ENCODE measurements at places on chromosomes 2 and 18.
A peak's percentile ranks its signal among the peaks of the same experiment; 100 is the strongest.

DNA sequence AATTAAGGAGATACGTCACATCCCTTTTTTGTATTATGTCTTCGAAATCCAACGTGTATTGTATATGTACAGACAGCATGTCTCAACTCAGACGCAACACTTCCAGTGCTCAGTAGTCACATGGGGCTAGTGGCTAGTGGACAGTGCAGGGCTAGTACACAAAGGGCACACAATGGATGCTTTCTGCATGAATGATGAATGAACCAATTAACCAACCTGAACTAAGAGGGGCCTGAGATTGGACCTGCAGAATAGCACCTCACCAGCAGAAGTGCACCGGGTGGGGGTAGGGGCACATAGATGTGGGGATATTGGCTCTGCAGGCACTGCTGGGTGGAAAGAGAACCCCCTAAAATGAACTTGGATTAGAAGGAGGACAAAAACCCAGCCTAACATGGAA lies 20.7 kb downstream of the ST8SIA5 start:
- no peak for DNase-seq

GRCh38 chr2:73175663-73176204 lies 26.6 kb upstream of the NOTO start:
- peak; percentile 50 for DNase-seq

GRCh38 chr2:236120141-236120601 lies 48.0 kb downstream of the GBX2 start:
- DNase-seq: no peak

DNA sequence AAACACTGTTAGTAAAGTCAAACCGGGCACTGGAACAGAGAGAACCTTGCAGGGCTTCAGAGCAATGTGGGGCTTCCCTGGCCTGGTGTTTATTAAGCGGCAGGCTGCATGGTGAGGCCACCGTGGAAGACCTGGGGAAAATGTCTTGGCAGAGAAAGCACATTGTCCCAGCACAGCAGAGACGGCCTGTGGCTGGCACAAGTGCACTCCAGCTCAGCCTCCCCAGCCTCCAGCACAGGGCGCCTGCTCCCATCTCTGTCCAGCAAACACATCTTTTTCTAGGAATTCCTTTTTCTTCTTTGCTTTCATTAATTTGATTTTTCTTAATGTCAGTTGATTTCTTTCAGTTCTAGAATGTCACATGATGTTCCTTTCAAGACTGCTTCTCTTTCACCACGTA lies 138.2 kb upstream of the NFATC1 start:
- DNase-seq: no peak

DNA sequence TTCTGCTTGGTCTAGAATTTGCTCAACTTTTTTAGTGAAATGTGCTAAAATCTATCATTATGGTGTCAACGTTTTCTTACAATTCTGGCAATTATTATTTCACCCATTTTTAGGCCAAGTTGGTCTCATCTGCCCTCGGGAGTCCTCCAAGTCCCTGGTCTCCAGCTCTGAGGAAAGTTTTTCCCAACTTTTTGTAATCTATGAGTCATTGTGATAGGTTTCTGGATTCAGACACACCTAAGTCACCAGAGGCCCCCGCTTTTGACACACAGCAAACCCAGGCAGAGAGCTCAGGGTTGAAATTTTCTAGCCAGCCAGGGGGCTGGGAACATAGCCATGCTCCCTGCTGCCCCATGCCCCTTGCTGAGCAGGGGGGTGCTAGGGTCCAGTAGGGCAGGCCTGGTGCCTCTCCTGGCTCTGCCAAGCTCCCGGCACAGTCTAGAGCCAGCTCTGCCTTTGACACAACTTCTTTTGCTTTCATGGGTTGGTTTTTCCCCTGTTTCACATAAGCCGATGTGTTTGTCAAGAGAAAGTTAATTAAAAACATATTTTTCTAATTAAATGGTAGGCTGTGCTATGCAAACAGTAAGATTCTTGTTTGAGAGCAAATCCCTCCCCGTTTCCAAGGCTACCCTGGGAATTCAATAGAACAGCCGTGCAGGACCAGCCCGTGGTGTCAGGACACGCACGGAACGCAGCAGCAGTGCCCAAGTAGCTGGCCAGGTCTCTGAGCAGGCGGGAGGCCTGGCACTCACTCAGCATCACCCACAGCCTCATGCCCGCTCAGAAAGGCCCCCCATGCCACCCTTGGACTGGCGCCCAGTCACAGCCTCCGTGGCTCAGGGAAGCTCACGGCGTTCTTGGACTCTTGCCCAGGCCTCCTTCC lies 25.5 kb upstream of the SNED1 start:
- no peak for DNase-seq

- no peak for DNase-seq
Measured at GRCh38 chr2:27209621-27210401, 2.0 kb upstream of the ATRAID start.

- DNase-seq: no peak
Measured at GRCh38 chr2:12244070-12244469, 472.7 kb upstream of the TRIB2 start.

DNA sequence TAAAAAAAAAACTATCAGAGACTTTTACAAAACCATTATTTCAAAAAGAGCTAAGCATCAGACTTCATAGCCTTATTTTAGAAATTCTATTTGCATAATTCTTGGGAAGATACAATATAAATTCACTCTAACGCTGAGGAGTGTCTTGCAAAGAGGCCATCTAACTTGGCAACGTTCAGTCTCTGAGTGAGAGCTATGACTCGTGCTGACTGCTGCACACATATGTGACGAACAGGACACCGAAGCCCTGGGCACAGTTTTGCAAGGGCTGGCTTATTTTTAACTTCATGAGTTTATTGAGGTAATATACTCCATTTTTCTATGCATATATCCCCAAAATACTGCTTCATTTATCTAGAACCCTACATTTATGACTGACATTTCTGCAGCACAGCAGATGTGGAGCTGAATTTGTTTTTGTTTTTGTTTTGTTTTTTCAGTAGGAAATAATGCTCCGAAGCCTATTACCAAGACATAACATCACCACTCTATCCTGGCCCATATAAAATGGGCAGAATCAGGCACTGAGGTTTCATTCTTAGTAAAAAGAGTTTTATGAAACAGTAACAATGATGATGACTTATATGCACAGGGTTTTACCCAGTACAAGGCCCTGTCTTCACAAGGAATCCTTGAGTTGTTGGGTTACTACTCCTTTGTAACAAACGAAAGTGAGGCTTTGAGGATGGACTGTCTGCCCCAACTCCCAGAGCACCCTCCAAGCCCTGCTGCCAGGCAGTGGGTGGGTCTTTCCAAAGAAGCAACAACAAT lies 68.3 kb downstream of the CRACDL start:
- DNase-seq: no peak

DNA sequence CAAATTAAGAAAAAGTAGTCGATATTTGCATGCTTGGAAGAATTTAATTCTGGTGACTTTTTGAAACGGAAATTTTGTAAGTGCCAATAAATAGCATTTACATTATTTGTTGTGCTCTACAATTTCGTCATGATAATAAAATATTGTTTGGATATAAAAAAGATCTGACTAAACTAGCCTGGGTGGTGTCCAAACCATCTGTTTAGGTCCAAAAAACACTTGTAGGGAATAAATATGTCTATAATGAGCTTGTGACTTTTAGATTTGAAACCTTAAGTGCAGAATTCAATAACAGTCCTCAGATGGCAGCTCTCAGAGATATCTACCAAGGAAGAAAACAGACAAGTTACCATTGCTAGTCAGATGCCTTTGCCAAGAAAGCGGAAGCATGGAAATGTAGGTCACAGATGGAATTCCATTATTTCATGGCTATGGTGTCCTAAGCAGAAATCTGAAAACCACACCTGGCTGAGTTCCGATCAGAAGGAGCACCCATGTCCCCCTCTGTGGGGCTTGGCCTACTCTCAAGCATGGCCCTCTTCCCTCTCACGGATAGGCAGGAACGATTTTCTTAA lies 731.1 kb downstream of the RNF144A start:
- DNase-seq: no peak

DNA sequence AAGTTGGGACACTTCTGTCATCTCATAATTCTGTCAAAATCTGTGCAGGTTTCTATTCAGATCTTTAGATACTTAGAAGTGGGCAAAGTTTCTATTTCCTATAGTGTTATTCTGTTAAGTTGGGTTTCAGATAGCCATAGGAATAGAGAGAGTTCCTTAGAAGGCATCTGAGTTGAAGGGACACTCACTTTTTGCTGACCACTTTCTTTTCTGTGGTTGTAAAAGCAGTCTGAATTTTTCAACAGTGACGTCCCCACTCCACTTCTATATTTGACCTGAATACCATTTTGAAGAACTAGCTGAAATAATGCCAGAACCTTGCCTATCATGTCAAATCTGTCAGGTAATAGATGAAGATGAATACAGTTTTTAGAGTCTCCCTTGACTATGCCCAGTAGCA lies 267.3 kb downstream of the SPAG16 start:
- DNase-seq: no peak

- no peak for DNase-seq
Measured at GRCh38 chr2:102256276-102256675, 55.1 kb upstream of the IL1RL1 start.

DNA sequence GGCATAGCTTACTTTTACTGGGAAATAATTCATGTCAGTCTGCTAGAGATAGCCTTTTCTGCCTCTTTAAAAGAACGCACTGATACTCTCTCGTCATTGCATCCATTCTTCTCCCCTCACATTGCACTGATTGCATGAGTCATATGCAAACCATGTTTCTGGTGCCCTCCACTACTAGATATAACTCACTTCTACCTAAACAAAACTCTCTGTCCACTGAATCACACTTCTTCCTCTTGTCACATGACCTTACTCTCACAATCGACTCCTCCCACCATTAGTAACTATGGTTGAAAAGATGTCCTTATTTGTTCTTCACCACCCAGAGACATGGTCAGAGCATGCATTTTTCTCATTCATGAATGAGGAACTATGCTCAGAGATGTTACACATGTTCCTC lies 158.0 kb downstream of the CSRNP3 start:
- DNase-seq: no peak

GRCh38 chr2:191703079-191703725 lies 25.3 kb downstream of the NABP1 start:
- DNase-seq: no peak

GRCh38 chr18:63336366-63337099 lies 17.0 kb upstream of the BCL2 start:
- no peak for DNase-seq

DNA sequence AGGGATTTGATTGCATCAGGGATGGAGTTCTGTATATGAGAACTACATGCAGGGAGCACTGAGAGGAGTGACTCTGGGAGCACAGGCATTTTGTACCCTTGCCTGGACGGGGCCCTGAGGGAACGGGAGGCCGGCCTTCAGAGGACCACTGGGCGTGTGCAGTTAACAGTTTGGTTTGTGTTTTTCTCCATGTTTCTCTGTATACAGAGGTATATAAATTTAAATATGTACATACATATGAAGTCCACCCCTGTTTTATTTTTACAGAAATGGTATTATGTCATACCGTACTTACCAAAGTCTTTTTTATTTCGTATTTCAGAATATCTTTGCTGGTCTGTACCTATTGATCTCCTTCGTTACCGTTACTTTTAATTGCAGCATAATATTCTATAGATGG lies 111.3 kb downstream of the PTPRM start:
- no peak for DNase-seq

- DNase-seq: no peak
Measured at GRCh38 chr2:24489465-24490180, 1.4 kb upstream of the NCOA1 start.

DNA sequence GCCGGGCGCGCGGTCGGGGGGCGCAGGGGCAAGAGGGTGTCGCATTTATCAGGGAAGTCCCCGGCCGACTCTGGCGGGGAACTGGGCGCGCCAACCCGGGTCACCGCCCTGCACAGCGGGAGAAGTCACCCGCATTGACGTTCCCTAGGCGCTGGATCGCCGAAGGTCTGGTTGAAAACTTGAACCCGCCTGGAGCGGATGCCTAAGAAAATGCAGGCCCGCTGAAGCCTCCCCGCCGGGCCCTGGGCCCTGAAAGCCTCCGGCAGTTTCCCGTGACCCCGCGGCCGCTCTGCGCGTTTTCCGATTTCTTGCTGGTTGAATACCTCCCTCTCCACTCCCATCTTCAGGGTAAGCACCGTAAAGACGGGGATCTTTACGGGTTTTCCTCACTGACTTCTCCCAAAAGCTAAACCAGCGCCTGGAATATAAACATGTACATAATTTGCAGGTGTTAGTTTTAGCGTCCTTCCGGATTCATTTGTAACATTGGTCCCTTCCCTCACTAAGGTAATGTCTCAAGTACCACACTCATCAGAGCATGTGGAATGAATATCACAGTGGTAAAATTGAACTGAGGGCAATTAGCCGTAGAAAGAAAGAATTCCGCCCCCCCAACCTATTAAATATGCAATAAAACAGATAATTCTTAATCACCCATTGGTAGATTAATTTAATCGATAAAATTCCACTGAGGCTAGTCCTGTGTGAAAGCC lies 675 bp upstream of the SPIRE1 start:
- DNase-seq: no peak

GRCh38 chr2:170929686-170930050 lies 615 bp downstream of the GORASP2 start:
- peak; percentile 24 for DNase-seq

DNA sequence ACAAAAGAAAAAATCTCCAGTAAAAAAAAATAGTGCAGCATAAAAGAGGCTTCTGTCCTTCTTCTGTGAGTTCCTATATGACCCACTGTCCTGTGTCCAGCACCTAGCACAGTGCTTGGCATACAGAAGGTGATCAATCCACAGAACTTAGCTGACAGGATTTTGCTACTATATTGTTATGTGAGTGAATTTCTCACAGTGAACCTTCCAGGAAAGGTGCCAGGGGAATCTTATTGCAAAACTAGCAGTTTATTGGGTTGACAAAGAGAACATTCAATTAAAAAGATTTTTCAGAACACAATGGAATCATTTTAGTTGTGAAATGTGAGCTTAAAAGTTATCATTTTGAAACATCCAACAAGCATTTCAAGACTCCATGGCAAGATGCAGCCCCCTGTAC lies 12.4 kb upstream of the TRIB2 start:
- no peak for DNase-seq

GRCh38 chr2:203636588-203637470 lies 69.6 kb upstream of the CD28 start:
- no peak for DNase-seq

DNA sequence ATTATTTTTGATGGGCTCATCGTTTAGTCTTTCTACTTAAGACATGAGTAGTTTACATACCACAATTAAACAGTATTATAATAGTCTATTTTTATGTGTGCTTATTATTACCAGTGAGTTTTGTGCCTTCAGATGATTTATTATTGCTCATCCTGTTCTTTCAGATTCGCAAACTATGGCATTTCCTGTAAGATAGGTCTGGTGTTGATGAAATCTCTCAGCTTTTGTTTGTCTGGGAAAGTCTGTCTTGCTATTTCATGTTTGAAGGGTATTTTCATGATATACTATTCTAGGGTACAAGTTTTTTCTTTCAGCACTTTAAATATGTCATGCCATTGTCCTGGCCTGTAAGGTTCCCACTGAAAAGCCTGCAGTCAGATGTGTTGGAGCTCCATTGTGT lies 101.3 kb downstream of the DNAH7 start:
- no peak for DNase-seq

DNA sequence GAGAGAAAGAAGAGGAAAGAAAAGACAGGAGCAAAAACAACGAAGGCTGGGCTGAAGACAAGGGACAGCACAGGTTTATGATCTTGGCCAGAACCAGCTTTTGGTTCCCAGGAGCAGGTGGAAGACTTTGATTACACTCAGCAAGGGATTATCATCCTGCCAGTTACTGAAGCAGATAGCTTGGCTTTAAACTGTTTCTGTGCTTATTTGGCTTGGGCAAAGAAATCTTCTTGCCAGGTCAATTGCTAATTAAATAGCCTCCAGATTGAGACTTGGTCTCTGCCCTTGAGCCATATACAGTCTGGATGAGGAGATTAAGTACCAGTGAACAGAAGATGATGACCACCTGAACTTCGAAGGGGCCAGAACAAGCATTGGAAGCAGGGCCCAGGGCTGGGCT lies 22.3 kb upstream of the GRP start:
- DNase-seq: no peak

Data from activated T-cell treated with anti-CD3 and anti-CD28 coated beads for 4 hours (primary cell).